ENCODE measurements at places on chromosomes 16 and 17. TPM values are rescaled to one million over a fixed set of nuclear protein-coding genes. Genes with fewer than 3 reads are reported as not detected.

FBXL19 gene
- total RNA-seq: 18.9 TPM

HOXB3 gene
- total RNA-seq: 99.0 TPM

CCL8 gene
- not detected for total RNA-seq

GALR2 gene
- total RNA-seq: not detected

HEATR9 gene
- total RNA-seq: 0.16 TPM

KRTAP4-5 gene
- not detected for total RNA-seq

GPR179 gene
- not detected for total RNA-seq

VTN gene
- total RNA-seq: 0.98 TPM

ABCA3 gene
- 35.5 TPM for total RNA-seq

ZNF771 gene
- 7.8 TPM for total RNA-seq

LYZL6 gene
- not detected for total RNA-seq

CCL18 gene
- 4.5 TPM for total RNA-seq

BLTP2 gene
- 140 TPM for total RNA-seq

ALDH3A1 gene
- 1.4 TPM for total RNA-seq

SCGB1C2 gene
- not detected for total RNA-seq

DNAH17 gene
- 0.09 TPM for total RNA-seq

CES5A gene
- total RNA-seq: not detected

CX3CL1 gene
- 46.4 TPM for total RNA-seq

P2RX5 gene
- total RNA-seq: 8.4 TPM

TERB1 gene
- 0.19 TPM for total RNA-seq

TEX14 gene
- 0.22 TPM for total RNA-seq

HBQ1 gene
- total RNA-seq: not detected

KRTAP4-3 gene
- total RNA-seq: not detected

EPOP gene
- 1.3 TPM for total RNA-seq

OR3A3 gene
- not detected for total RNA-seq

ATMIN gene
- total RNA-seq: 31.3 TPM

EXOC3L1 gene
- total RNA-seq: 7.2 TPM

STH gene
- not detected for total RNA-seq

PRRT2 gene
- total RNA-seq: 1.9 TPM

RAD51D gene
- total RNA-seq: 13.8 TPM

ASPA gene
- 5.1 TPM for total RNA-seq

RCVRN gene
- not detected for total RNA-seq

TPSAB1 gene
- total RNA-seq: 156 TPM

PNMT gene
- total RNA-seq: 8.2 TPM

KRT31 gene
- not detected for total RNA-seq
